CD4-positive, alpha-beta T cell treated with Interleukin-17A for 1 hour (primary cell): ENCODE measurements at places on chromosomes 4 and X.

DNA sequence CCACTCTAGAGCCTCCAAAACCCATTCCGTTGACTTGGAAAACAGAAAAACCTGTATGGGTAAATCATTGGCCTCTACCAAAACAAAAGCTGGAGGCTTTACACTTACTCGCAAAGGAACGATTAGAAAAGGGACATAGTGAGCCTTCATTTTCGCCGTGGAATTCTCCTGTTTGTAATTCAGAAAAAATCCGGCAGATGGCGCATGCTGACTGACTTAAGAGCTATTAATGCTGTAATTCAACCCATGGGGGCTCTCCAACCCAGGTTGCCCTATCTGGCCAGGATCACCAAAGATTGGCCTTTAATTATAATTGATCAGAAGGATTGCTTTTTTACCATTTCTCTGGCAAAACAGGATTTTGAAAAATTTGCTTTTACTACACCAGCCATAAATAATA is 60.8 kb downstream of the ZNF732 start:
- peak; percentile 78 for DNase-seq

DNA sequence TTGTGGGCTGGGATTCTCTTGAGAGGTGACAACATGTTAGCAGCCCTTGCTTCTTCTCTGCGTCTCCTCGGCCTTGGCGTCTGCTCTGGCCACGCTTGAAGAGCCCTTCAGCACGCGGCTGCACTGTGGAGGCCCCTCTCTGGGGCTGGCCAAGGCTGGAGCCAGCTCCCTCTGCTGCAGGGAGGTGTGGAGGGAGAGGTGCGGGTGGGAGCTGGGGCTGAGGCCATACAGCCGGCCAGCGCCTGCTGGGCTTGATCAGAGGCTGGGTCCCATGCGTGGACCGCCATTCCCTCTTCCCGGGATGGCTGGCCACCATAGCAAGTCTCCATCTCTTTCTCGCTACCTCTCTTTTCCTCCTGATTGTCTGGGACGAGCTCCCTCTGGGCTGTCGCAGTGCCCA is 539.0 kb downstream of the PCDH7 start:
- no peak for DNase-seq

DNA sequence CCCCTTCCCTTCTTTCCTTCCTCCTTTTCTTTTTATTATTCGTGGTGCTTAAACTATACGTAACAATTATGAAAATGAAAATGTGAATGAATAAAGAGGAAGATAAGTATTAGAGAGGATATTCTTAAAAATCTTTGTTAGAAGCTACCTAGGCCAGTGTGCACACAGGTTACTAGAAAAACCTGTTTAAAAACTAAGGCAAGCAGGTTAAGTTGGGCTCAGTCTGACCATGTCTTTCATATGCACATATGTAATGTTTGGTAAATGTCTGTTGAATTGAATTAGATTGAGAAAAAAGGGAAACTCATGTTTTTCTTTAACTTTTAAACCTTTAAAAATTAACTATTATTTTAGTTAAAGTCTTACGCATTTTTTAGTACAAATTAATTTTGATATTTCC is 7.8 kb downstream of the SHROOM3 start:
- DNase-seq = no peak

DNA sequence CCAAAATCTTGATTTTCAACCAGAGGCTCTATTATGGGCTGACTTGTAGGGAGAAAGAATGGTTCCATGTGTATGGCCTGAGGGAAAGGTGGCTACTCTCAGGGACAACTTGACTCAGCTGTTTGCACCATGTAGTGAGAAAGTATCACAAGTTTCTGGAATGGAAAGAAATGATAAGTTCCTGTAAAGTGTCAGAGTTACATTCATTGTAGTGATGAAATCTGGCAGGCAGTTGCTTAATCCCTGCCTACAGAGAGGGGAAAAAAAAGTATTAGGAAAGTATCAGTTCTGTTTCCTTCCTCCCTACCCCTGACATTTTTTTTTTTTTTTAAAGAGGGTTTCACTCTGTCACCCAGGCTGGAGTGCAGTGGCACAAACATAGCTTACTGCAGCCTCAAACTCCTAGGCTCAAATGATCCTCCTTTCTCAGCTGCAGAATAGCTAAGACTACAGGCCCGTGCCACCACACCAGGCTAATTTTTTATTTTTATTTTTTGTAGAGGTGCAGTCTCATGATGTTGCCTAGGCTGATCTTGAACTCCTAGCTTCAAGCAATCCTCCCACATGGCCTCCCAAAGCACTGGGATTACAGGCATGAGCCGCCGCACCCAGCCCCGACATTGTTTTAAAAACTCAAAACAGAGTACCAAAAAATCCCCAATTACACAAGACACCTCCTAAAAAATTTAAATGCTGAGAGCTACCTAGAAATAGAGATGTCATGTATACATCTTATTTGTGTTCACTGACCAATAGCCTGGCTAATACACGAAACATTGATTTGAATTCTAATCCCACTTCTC is 4.8 kb upstream of the FBXL5 start:
- peak; percentile 7 for DNase-seq

GRCh38 chrX:77223046-77223445 is 224.1 kb upstream of the FGF16 start:
- DNase-seq = no peak

GRCh38 chr4:182918791-182919302 is 1.7 kb upstream of the DCTD start:
- peak; percentile 69 for DNase-seq
